ENCODE measurements at places on chromosomes 2 and 18.

DNA sequence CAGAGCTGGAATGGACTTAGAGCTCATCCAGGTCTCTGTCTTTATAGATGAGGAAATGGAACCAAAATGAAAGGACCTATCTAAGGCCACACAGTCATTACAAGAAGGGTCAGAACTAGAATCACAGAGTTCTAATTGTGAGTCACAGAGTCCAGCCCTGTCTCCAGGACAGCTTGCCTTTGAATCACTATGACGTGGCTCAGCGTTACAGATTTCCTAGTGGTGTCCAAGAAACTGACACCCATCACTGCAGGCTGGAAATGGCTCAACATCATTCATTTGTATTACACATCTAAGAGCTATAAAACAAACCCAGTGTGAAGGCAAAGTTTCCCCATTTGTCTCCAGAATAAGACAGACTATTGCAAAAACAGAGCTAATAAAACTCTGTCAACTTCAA lies 164.3 kb upstream of the SIX2 start:
- DNase-seq: no peak

DNA sequence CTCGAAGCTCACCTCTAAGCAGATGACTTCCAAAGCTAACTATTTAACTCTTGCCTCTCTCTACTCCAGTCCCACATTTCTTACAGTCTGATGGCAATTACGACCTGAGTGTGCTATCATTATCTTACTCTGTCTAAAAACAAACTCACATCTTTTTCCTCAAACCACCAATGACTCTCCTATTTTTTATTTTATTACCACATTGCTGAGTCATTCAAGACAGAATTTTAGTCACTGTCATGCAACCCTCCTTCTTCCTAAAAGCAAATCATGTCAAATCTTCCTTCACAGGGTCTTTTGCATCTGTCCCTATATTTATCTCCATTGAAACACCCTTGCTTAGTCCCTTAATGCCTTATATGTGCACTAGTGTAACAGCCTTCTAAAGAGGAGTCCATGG lies 34.6 kb upstream of the C2orf15 start:
- DNase-seq: no peak

DNA sequence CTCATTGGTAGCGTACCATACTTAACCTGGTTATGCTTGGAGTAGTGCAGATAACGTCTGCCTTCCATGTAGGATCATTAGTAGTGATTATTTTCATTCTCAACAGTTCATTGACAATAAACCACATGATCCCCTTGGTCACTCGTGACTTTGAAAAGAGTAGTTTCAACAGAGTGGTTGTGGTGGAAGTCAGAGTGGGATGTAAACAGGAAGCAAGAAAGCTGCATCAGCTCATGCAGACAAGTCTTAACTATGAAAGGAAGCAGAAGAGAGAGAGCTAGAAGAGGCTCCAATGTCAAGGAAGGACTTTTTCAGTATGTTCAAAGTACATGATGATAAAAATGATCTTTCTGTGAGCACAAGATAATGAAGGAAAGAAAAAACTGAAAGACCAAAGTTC lies 287.4 kb downstream of the MBD2 start:
- DNase-seq: no peak

DNA sequence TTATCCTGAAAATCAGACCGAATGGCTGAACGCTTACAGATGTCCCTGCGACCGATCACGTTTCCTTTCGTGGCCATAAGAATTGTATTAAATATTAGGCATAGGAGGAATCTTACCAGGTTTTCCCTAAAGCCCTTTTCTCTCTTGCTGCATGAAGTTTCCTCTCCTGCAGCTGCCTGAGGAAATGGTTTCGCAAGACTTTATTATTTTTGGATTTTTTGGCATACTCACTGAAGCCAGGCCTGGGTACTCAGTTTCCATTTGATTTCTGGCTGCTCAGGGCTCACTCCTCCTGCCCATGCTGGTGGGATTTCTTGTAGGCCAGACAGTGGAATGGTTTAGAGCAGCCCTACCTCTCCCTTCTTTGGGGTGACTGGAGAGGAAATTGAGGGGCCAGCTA lies 114.0 kb downstream of the KLHL29 start:
- no peak for DNase-seq

DNA sequence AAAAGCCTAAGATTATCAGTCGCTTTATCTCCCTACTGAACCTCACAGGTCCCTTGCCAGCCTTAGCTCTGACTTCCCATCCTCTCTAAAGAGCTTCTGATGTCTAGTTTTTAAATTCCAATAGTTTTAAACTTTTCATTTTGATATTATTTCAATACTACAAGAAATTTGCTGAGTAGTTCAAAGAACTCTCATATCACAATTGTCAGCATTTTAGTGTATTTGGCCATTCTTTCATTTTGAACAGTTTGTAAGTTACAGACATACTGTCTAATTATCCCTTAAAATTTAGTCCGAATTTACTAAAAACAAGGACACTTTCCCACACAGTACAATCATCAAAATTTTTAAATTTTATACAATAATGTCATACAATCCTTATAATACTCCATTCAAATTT lies 666.8 kb upstream of the SETBP1 start:
- DNase-seq: no peak
